Fibroblast of skin of left biceps (primary cell): ENCODE measurements at places on chromosomes 7 and 10.

DNA sequence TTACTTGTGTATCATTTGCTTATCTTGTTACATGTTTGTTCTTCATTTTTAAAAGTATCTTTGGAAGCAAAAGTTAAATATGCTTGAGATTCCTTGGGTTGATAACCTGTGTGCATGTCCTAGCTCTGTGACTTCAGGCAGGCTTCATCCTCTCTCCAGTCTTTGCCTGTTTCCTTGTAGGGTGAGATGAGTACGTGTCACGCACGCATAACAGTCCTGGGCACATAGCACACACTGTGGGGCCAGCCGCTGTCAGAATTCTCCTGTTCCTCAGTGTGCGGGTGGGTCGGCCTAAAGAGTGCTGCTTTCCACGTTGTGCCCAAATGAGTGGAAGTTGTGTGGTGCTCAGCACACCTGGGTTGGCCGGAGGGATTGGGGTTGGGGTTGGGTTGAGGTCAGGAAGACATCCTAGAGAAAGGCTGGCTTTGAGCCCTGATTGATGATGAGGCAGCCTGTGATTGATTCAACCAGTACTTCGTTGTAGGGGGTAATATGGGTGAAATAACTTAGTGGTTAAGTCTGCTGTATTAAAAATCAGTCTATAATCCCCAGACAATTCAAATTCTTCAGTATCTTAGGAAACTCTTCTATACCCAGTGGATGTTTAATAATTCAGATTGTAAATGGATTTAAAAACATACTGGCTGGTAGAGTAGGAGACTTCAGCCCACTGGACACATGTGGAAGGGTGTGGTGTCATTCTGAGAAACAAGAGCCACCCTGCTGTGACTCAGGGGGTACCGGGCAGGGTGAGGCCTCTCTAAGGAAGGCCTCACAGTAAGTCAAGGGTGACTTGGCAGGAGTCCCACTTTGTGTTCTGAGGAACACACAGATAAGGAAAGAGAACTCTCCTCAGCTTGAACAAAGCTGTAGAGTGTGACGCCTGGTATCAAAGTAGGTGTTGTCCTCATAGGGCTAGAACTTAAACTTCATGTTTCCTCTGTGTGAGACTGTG is 54.8 kb downstream of the DAGLB start:
- DNase-seq: no peak

DNA sequence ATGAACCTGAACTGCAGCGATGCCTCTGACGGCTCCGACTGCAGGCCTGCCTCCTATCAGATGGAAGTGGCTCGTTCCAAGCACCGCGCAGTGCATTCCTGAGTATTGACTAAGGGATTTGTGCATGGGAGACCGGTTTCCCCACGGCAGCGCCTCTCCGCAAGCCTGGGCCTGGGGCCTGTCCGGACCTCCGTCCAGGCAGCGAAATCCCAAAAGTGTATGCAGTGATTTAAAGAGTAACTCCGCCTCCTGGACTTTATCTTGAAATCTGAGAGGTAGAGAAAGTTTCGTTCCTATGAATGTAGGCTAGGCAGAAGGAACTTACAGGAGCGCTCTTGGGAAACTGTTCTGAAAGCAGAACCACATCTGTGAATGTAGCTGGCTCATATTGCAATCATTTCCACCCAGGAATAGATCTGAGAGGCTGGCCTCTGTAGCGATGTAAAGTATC is 106.2 kb upstream of the CELF2 start:
- peak; percentile 92 for DNase-seq

GRCh38 chr7:106484562-106484961 is 176.4 kb downstream of the CCDC71L start:
- no peak for DNase-seq

GRCh38 chr10:7950981-7951847 is 103.3 kb upstream of the GATA3 start:
- peak; percentile 30 for DNase-seq

- DNase-seq: no peak
Measured at GRCh38 chr7:150410680-150411346, 31.7 kb downstream of the ZNF775 start.

GRCh38 chr7:24199978-24200377 is 84.0 kb upstream of the NPY start:
- no peak for DNase-seq

- DNase-seq: no peak
Measured at GRCh38 chr10:79146611-79147130, 77.9 kb downstream of the ZMIZ1 start.

DNA sequence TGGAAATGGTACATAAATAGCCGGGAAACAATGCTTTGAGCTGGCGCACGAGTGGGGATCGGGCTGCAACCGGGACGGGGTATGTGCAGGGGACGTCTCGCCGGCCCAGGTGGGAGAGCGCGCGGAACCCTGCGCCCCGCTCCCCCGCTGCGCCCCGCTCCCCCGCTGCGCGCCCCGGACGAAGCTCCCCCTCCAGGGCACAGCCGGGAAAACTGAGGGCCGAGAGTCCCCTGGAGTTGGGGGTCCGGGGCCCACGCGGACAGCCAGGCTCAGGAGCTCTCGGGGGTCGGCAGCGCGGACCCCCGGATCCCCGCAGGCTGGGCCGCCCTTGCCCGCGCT is 514 bp downstream of the RADIL start:
- DNase-seq: no peak

DNA sequence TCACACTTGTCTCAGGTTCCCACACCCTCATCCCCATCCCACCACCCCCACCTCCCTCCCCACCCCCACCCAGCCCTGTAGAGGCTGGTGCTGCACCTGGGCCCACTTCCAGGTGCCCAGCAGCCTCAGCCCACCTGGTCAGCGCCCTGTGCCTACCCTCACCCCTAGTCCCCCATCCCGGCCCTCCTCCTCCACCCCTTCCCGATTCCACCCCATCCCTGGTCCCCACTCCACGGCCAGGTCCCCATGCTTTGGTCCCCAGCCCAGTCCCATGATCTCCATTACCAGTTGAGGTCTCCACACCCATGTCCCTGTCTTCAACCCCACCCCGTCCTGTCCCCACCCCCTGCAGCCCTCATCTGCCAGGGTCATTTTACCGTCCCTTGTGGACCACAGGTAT is 24.6 kb upstream of the CNPY1 start:
- DNase-seq: no peak

- no peak for DNase-seq
Measured at GRCh38 chr7:40964610-40965009, 738.3 kb downstream of the INHBA start.
